ENCODE measurements at places on chromosomes 1 and 21. TPM values are rescaled to one million over a fixed set of nuclear protein-coding genes. Genes with fewer than 3 reads are reported as not detected.

Gene DIRAS3
- 8.2 TPM for total RNA-seq

Gene FBLIM1
- total RNA-seq = 77.0 TPM

Gene PROK1
- not detected for total RNA-seq

Gene NFIA
- 4.2 TPM for total RNA-seq

Gene NHLH1
- not detected for total RNA-seq

Gene PPCS
- total RNA-seq = 52.7 TPM

Gene LEFTY1
- total RNA-seq = not detected

Gene PKLR
- total RNA-seq = not detected

Gene NKAIN1
- under 0.01 TPM for total RNA-seq

Gene PODN
- total RNA-seq = 5.6 TPM

Gene RIPPLY3
- not detected for total RNA-seq

Gene FABP3
- total RNA-seq = 2.7 TPM

Gene C1orf87
- total RNA-seq = not detected

Gene TIAM1
- total RNA-seq = 10.4 TPM

Gene ZNF697
- 12.7 TPM for total RNA-seq

Gene MAN1C1
- total RNA-seq = 6.5 TPM

Gene FAM72C
- total RNA-seq = 2.5 TPM

Gene LPAR3
- 2.0 TPM for total RNA-seq

Gene CFHR4
- total RNA-seq = not detected
